ENCODE measurements at places on chromosomes 7 and 10.

DNA sequence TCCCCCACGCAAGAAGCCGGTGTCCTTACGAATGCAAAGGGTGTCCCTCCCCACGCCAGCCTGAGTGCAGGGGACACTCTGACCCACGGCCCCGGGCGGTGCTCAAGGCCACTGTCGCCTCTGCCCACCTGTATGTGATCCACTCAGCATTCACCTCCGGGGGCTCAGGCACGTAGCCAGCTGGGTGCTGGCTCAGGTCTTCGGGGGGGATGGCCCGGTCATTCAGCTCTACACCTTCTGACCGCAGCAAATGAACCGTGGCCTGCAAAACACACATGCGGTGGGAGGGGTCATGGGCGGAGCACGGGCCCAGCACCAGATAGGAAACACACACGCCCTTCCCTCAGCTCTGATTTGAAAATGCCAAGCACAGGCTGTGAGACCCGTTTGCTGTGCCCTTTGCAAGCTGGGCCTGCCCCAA, 25.9 kb downstream of the CFAP46 start:
- no peak for DNase-seq

GRCh38 chr7:327991-328702, 38.2 kb downstream of the FOXL3 start:
- DNase-seq: no peak

- no peak for DNase-seq
These were observed 6.1 kb upstream of the CREB5 start for GRCh38 chr7:28406192-28406591.

DNA sequence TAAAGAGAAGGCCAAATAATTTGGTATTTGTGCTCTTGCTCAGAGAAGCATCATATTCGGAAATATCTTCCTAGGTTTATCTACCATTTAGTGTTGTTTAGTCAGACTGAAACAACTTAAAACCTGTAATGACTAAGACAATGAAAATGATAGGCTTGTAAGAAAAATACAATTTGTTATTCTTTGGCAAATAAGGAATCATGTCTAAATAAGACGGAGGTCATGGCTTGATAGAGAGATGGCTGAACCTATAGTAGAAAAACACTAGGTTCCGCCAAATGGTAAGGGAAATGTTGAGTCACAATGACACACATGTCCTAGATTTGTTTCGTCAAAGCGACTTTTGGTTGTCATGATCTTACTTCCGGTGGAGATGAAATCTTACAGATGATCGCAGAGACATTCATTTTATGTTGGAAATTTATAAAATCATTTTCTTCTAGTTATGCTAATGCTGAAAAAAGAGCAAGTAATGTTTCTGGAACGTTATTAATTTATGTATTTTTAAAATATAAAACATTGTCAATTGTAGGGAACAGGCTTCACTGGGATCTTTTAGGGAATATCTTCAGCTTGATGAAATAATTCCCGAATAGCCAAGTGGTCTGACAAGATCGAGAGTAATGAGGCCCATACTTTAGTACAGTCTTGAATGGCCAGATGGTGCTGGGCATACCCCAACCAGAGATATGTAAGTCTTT, 1.0 kb downstream of the SRGN start:
- DNase-seq: no peak

GRCh38 chr7:37376386-37376785, 72.3 kb downstream of the ELMO1 start:
- no peak for DNase-seq
